Immature natural killer cell (primary cell): ENCODE measurements at places on chromosomes 7 and 10.
A peak's percentile ranks its signal among the peaks of the same experiment; 100 is the strongest.

GRCh38 chr10:1655367-1655766, 82.0 kb downstream of the ADARB2 start:
- no peak for DNase-seq

DNA sequence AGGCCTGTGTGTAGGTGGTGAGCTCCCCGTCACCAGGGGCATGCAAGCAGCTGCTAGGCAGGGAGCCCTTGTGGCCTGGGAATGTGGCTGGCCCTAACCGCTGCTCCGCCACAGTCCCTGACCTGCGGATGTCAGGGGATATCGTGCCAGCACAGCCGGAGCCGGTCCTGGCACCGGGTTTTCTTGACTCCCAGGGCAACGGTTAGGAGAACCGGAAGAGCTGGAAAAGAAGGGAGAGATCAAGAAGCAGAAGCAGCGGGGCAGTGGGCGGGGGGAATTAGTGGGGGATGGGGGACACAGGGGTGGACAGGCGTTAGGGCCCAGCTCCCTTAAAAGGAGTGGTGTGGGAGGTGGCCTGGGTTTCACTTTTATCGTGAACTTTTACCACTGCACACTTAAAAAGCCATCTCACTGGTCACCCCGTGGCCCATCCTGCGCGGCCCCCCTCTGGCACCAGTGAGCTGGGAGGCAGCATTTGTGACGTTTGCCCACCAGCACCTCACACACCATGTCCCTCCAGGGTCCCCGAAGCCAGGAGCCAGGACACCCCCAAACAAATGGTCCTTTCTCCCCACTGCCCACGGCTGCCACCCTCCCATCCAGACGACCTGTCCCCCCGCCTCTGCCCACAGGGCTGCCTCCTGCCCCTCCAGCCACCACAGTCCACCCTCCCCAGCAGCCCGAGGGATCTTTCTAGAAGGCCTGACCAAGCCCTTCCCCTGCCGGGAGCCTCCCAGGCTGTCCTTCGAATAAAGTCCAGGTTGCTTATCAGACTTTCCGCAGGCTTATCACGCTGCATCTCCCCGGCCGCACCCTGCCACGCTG, 1.8 kb upstream of the MICALL2 start:
- peak; percentile 13 for DNase-seq

DNA sequence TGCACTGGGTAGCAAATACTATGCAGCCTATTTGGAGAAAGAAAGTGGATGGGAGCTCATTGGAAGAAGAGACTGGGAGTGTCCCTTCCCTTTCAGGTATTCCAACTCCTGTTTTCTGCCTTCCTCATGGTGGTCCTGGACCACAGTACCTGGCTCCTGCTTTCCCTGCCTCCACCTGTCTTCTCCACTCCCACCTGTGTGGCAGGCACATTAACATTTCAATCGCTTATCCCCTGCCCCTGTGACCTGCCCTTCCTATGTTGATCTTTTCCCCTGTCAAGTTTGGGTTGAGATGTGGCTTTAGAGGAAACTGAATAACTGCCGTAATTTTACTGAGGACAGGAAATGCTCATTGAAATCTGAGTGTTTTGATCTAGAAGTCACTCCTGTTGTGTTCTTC, 415.8 kb upstream of the PODXL start:
- no peak for DNase-seq

DNA sequence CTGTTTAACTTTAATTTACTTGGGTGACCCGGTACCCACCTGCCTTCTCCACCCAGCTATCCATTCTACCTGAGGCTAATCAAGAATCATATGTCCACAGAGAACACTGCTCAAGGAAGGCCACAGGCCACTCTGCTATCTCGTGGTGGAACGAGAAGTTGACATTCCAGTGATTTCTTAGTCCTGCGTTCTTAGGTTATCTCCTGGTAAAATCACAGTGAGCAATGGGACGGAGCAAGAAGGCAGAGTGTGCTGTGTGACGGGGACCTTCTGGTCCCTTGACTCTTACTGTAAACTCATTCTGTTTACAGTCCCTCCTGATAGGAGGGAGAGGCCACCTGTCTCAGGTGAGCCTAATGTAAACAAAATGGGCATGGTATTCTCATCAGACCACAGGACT, 256.6 kb downstream of the TNS3 start:
- no peak for DNase-seq

- DNase-seq = no peak
These were observed 8.1 kb downstream of the MAP3K8 start for GRCh38 chr10:30442019-30442606.

- DNase-seq = no peak
These were observed 41.0 kb upstream of the PSMG3 start for GRCh38 chr7:1610678-1611302.

DNA sequence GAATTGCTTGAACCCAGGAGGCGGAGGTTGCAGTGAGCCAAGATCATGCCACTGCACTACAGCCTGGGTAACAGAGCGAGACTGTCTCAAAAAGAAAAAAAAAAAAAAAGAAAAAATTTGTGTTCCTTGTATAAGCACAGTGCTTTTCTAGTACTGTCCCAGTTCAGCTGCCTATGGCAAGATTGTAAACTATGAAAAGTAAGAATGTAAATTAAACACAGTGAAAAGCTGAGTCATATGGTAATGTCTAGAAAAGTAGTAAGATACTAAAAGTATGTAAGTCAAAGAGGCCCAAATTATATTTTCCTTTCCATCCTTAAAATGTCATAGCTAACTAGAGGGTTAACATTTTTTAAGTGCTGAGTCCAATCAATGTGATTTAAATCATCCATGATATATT, 42.8 kb downstream of the RBM20 start:
- no peak for DNase-seq

DNA sequence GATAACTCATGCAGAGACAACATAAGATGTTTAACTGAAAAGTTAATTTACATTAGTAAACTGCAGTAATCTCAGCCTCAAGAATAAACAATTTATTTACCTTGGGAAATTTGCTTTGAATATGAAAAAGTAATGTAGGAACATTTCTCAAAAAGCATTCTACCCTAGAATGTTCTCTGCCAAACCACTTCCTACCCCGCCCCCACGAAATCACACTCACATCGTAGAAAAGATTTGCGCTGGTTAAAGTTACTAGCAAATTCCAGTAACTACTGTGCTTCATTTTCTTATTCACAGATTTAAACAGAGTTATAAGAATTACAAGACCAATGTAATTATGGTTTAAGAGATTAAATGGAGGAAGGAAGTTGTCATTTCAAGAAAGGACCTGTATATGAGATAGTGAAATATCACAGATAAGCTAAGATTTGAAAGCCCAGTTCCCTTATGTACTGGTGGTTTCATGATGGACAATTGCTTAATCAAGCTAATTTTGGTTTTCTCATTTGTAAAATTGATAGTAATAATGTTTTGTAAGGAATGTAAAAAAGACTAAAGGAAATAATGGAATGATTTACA, 175.4 kb downstream of the GNAI1 start:
- no peak for DNase-seq

DNA sequence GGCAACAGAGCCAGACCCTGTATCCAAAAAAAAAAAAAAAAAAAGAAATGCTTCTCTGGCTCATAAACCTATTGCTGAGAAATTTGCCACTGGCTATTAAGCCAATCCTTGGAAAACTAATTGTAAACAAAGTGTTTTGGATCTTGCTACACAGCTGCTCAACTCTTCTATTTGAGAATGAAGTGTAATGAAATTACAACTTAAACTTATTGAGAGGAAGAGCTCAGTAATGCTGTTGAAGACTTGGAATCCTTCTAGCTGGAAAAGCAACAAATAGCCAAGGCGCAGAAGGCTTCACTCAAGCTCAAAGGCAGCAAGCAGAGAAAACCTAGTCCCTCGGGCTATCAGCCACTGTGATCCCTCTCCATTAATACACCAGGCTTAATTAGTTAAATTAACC, 99.6 kb upstream of the ZNF438 start:
- DNase-seq = no peak

GRCh38 chr7:139630643-139631519, 107.4 kb downstream of the CLEC2L start:
- DNase-seq = no peak

- no peak for DNase-seq
These were observed 16.7 kb upstream of the C10orf90 start for GRCh38 chr10:126687121-126687606.

DNA sequence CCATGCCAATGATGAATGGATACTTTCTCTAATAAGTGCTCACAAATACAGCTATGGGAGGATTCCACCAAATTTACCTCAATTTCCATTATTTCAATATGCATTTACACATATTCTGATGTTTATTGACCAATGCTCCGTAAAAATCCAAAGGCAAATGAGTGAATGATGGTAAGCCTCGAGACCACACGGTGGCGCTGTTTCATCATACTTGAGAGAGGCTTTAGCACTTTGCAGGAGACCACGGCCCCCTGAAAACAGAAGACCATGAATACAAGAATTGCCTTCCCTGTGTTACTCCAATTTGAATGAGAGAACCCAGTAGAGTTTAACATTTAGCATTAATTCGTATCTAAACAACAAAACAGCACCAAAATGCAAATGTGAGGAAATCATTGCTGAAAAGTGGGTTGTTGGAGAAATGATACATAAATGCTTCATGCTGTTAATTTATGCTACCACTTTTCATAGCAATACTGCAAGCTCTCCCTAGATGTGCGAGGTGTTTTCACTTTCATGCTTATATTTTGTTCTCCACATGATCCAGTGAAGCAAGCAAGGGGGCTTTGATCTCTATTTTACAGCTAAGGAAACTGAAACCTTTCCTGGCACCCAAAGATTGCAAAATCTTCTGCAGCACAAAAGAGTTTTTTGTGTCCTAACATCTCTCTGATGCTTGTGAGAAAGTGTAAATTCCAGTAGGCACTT, 35.4 kb downstream of the TRIL start:
- peak; percentile 57 for DNase-seq

DNA sequence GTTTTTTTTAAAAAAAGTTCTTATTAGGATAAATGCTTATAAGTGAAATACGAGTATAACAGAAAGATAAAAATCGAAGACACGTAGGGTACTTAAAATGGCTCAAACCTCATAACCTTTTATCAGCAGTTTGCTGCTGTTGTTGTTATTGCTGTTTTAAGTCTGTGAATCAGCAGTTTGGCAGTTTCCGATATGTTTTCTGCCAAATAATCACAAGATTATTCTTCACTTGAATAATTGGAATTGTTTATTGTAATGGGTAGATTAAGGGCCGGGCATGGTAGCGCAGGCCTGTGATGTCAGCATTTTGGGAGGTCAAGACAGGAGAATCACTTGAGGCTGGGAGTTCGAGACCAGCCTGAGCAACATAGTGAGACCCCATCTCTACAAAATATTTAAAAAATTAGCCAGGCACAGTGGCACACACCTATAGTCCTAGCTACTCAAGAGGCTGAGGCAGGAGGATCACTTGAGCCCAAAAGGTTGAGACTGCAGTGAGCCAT, 177.6 kb downstream of the VTI1A start:
- no peak for DNase-seq

DNA sequence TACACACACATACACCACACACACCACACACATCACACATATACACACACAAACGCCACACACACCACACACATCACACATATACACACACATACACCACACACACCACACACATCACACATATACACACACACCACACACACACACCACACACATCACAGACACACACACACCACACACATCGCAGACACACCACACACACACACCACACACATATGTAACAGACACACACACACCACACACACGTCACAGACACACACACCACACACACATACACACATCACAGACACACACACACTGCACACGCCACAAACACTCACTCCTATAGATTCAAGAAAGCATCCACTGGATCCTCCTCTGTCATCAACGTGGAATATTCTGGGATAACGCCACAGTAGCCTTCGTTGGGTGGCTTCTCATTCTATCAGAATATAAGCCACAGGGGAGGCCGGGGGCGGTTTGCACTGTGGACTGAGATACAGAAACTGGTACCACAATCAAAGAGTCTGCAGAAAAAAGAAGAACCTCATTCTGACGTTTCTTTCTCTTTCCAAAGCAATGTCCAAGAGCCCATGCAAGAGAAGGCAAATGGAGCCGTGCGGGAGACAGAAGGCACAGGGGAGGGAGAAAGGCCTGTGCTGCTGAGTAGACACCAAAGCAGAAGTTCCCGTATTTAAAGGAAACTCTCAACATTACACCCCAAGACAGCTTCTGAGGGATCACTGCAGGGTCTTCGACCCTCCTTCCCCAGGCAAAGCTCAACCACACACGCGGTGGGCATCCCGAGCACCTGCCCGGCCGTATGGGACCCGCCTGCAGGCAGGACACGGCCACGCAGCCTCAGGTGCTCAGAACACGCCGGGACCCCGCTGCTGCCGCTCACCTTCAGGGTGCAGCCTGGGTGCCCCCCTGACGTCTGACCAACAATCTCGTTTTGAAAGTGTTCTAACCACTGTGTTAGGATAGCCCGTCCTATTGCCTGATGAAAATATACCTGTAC, 321.2 kb downstream of the DNAJB6 start:
- no peak for DNase-seq

DNA sequence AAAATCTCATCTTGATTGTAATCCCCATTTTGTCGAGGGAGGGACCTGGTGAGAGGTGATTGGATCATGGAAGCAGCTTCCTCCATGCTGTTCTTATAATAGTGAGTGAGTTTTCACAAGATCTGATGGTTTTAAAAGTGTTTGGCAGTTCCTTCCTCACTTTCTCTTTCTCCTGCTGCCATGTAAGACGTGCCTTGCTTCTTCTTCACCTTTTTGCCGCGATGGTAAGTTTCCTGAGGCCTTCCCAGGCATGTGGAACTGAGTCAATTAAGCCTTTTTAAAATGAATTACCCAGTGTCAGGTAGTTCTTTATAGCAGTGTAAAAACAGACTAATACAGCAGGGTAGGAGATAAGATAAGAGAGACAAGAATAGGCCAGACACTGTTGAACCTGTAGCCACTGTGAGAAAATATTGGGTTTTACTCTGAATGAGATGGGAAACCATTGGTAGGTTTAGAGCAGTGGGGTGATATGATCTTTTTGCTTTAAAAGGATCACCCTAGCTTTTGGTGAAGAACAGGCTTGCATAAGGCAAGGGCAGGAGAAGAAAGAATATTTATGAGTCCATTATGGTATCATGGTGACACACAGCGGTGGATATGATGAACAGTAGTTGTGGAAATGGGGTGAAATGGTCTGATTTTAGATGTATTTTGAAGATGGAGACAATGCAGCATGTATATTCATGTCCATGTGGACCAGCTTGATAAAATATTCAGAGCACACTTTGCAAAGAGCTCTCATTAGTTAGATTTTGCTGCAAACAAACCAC, 11.5 kb downstream of the OR6B1 start:
- no peak for DNase-seq

GRCh38 chr7:143510854-143511592, 33.4 kb downstream of the TAS2R41 start:
- DNase-seq = no peak
